Lung (tissue), 17 donors: ENCODE measurements at places on chromosomes 6 and 20. TPM values are rescaled to one million over a fixed set of nuclear protein-coding genes. Genes with fewer than 3 reads are reported as not detected.

- peak; percentile 89 for DNase-seq
- peak overlapping the region; percentile 82 for H3K27ac ChIP-seq
- H3K36me3 ChIP-seq, result no peaks in the 10 kb centered on the region
- peaks cover 17% of the 10 kb centered on the region for H3K4me1 ChIP-seq
- H3K27me3 ChIP-seq, result no peaks in the 10 kb centered on the region
These were observed 30.4 kb downstream of the ZC3H12D start for GRCh38 chr6:149454346-149454848.

OGFR gene
- 38.0 TPM for total RNA-seq

NMBR gene
- total RNA-seq, result 0.23 TPM

BMP2 gene
- total RNA-seq, result 29.4 TPM

PLCB4 gene
- 18.6 TPM for total RNA-seq

DNA sequence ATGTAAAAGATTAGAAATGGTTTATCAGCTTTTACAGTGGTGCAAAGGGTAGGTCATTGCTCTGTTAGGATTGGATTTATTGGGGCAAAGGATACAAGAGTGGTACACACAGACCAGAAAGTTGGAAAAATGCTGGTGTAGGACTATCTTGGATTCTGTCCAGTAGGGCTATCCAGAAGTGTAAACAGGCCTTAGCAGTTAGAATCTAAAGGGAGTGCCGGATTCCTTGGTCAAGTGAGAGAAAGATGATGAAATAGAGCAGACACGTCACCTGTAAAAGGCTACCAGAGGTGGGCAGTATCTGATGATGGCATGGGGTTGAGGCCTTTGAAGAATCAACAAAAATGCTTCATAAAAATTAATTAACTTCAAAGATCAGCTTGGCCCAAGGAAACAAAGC, 975.9 kb downstream of the KIF16B start:
- H3K4me1 ChIP-seq, result no peaks in the 10 kb centered on the region
- H3K4me3 ChIP-seq, result no peak overlapping the region
- no peaks in the 10 kb centered on the region for H3K27me3 ChIP-seq

GRCh38 chr20:1880529-1881239, 14.5 kb upstream of the SIRPA start:
- peaks cover 12% of the 10 kb centered on the region for H3K27me3 ChIP-seq
- no peak for DNase-seq
- no peak overlapping the region for H3K27ac ChIP-seq
- H3K4me3 ChIP-seq, result no peak overlapping the region
- peaks cover 3% of the 10 kb centered on the region for H3K4me1 ChIP-seq

HLA-DQA1 gene
- 135 TPM for total RNA-seq

GRCh38 chr6:53583451-53583850, 38.5 kb upstream of the GCLC start:
- no peak for DNase-seq
- no peaks in the 10 kb centered on the region for H3K36me3 ChIP-seq
- H3K27ac ChIP-seq, result no peak overlapping the region
- H3K4me3 ChIP-seq, result no peak overlapping the region
- H3K27me3 ChIP-seq, result no peaks in the 10 kb centered on the region
- H3K4me1 ChIP-seq, result no peaks in the 10 kb centered on the region

GRCh38 chr20:48060841-48061720, 275.8 kb upstream of the SULF2 start:
- no peaks in the 10 kb centered on the region for H3K4me1 ChIP-seq
- H3K4me3 ChIP-seq, result no peak overlapping the region
- H3K27ac ChIP-seq, result no peak overlapping the region
- no peaks in the 10 kb centered on the region for H3K36me3 ChIP-seq
- no peak for DNase-seq

- H3K27ac ChIP-seq, result peak overlapping the region; percentile 12
- peaks cover 16% of the 10 kb centered on the region for H3K4me1 ChIP-seq
- no peaks in the 10 kb centered on the region for H3K27me3 ChIP-seq
- no peak overlapping the region for H3K4me3 ChIP-seq
- no peaks in the 10 kb centered on the region for H3K36me3 ChIP-seq
- DNase-seq, result peak; percentile 76
These were observed 62.4 kb downstream of the TNFRSF21 start for GRCh38 chr6:47247227-47247797.
